RPMI7951 (cell line): ENCODE measurements at places on chromosomes 12 and 14.
A peak's percentile ranks its signal among the peaks of the same experiment; 100 is the strongest.

- DNase-seq, result no peak
Measured at GRCh38 chr14:52442166-52442565, 110.1 kb downstream of the TXNDC16 start.

- no peak for DNase-seq
Measured at GRCh38 chr12:64800640-64801039, 23.8 kb upstream of the TBC1D30 start.

- no peak for DNase-seq
Measured at GRCh38 chr12:99436584-99436983, 211.0 kb upstream of the GARIN6 start.

GRCh38 chr12:20601668-20602280, 93.4 kb upstream of the SLCO1C1 start:
- no peak for DNase-seq

GRCh38 chr12:7782055-7782454, 7.1 kb upstream of the NANOG start:
- no peak for DNase-seq

GRCh38 chr12:642633-643474, 20.4 kb downstream of the NINJ2 start:
- DNase-seq, result peak; percentile 77

DNA sequence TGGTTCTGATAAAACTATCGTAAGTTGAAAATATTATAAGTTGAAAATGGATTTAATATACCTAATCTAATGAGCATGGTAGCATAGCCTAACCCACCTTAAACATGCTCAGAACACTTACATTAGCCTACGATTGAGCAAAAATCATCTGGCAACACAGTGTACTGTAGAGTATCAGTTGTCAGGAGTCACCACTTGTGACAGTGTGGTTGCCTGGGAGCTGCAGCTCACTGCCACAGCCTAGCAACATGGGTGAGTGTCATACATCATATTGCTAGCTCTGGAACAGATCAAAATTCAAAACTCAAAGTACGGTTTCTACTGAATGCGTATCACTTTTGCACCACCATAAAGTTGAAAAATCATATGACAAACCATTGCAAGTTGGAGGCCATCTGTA, 203.5 kb downstream of the ATXN7L3B start:
- DNase-seq, result no peak

DNA sequence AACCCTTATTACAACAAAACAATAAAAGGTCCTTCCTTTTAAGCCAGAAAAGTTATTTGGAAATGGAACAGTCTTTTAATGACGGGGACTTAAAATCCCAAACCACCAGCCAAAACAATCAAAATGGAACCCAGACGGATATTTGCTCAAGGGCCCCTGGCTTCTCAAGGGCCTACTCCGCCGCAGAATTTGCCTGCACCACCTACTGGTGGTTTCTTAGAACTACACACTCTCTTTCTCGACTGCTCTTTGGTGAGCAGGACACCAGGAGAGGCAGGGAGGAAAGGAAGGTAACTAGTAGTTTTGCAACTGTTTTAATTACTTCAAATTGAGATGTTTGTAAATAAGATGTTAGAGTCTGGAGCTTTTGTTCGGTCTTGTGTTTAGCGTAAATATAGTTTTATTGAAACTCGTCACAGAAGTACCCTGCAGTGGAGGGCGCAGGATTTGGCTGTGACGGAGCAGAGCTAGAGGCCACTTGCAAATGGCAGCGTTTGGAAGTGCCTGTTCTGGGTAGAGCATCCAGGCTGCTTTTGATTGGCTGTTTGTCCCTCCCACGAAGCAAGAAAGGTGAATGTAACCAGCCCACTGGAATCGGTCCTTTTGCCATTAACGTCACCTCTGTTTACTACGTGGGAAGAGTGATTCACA, 238.5 kb downstream of the CACNA1C start:
- DNase-seq, result peak; percentile 48

- no peak for DNase-seq
Measured at GRCh38 chr14:100117633-100118395, 41.6 kb downstream of the DEGS2 start.

GRCh38 chr14:67673451-67673850, 981 bp downstream of the VTI1B start:
- DNase-seq, result no peak

GRCh38 chr14:103690332-103690731, 24.9 kb downstream of the XRCC3 start:
- DNase-seq, result no peak

DNA sequence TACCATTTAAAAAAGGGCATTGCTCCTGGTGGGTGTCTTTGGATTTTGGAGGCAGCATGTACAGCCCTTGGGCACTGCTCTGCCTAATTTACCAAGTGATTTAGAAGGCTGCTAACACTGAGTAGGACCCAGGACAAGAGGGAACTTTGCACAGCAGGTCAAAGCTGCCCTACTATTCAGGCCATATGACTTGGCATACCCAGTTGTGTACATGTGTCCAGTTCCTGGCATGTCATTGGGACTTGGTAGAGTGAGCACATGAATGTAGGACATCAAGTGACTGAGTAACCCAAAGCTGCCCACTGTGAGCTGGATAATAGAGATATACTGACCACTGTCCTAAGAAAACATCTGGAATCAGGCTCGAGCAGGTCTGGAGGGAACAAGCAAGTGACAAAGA, 15.7 kb downstream of the CDKL1 start:
- no peak for DNase-seq

DNA sequence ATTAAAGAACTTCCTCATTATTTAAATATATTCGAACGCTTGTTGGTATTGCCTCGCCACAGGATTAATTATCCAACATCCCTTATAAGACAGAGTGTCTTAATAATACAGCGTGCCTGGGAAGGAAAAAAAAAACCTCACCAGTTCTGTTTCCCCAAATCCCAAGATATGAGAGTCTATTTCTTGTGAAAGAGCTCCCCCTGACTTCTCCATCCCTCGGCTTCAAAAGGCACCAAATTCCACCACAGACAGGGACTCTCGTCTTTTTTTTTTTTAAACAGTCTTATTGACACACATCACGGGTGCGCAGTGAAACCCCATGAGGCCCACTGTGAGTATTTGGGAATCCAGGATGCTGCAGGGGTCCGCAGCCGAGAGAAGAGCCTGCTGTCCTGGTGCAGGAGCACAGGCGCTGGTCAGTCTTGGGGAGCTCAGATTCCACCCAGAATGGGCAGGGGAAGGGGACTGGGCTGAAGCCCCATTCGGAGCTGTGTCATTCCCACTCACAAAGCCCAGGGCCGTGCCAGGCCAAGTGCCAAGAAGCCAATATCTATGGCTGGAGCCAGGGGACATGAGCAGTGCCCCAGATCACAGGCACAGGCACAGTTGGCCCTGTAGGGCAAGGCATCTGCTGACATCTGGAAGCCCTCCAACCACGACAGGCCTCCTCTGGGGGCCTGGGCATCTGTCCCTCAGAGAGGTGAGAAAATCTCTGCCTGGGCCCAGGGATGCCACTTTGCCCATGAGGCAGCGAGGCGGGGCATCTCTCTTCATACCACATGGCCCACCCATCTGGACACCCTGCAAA, 71.9 kb downstream of the BCL11B start:
- no peak for DNase-seq

- DNase-seq, result no peak
Measured at GRCh38 chr14:104597576-104597975, 7.0 kb downstream of the TMEM179 start.

DNA sequence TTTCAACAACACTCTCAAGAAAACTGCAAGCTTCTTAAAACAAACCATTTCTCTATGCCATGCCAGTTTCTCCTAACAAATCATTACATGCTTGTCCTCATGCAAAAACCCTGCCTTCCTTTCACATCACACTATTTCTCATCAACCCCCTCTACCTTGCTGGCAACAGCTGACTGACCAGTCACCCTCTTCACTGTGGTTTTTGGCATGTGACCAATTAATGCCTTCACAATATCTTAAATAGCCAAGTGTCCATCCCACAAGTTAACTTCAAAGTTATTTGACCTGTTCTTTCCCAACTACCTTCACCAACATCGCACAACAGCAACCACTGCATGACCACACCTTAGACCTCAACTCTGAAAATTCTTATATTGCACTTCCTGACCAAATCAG, 159.6 kb downstream of the CEP128 start:
- peak; percentile 19 for DNase-seq

- DNase-seq, result peak; percentile 16
Measured at GRCh38 chr14:63632932-63633514, 8.6 kb downstream of the WDR89 start.

GRCh38 chr12:64621257-64621942, 11.1 kb downstream of the RASSF3 start:
- DNase-seq, result no peak

GRCh38 chr12:70196811-70197281, 46.4 kb upstream of the CNOT2 start:
- DNase-seq, result no peak

DNA sequence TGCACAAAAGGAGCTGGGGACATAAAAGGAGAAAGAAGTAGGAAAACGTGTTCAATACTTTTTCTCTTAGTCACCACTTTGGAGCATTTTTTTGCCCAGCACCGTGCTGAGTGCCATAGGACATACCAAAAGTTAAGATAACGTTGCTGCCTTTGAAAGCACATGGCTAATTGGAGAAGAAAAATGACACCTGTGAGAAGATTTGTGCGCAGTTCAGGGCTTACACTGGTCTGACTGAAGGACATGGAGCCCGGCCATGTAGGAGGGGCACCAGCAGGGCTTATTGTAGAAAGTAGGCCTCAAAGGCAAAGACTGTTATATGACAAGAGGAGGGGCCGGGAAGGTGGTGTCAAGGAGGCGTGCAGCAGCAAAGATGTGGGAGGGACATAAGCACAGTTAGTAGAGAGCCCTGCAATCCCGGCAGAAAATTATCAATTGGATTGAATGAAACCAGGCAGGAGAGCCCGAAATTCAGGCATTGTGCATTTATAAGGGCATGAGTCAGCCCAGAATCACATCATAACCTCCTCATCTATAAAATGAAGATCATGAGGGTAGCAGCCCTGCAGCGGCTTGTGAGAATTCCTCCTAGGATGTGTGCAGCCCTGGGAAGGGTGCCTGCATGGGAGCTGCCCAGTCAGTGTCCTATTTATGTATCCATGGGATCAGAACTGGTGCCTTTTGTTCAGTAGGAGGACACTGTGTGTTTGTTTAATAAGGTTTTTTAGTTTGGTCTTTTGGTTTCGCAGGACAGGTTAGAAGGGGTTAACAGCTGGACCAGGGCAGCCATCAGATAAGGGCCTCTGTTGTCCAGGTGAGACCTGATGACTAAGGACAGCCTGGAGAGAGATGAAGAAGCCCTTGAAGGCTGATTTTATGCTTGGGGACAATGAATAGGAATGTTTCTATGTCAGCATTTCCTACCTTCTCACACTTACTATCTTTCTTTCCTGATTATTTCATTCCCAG, 122.4 kb downstream of the GPR135 start:
- peak; percentile 43 for DNase-seq

- DNase-seq, result no peak
Measured at GRCh38 chr14:99181804-99182520, 90.0 kb downstream of the BCL11B start.

DNA sequence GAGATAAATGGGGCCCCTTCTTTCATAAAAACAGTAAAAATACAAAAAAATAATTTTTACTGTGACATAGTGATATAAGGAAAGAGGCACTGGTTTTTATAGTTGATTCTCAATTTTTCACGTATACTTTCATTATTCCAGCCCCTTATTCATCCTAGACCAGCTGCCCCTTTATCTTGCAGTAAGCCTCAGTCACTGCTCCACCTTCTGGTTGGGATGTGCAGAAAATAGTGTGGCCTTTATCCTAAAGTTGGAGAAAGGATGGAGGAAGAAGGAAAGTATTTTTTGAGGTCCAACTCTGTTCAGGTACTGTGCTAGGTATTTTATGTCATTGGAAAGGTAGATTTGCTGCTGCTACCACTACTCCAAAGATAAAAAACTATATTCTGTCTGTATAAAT, 172.7 kb downstream of the ANO6 start:
- DNase-seq, result peak; percentile 45

DNA sequence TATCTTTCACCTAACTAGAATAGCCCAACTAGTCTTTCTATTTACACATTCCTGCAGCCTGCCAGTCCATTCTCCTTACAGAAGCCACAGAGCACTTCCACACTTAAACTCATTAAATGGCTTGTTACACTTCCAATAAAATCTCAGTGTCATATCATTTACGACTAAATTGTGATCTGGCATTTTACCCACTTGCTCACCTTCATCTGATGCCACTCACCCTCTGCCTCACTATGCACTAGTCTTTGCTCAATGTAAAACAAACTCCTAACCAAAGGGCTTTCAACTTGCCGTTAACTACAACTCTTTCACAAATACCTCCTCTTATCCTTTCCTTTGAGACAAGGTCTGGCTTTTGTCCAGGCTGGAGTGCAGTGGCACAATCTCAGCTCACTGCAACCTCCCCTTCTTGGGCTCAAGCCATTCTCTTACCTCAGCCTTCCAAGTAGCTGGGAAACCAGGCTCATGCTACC, 24.1 kb downstream of the YAF2 start:
- peak; percentile 11 for DNase-seq

DNA sequence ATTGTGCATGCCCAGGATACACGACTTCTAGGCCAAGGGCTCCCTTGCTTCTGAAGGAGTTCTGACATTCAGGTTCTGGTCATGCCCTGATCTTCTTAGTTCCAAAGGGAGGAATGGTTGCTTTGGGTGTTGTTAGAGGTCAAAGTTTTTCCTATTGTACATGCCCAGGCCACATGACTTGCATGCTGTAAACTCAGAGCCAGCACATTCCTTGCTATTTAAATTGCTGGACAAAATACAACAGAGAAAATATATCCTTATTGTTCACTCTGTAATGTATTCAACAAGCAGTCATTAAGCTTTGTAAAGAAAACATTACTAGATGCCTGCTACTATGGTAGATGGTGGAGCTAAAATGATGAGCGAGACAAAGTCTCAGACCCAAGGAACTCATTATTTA, 71.2 kb upstream of the COCH start:
- no peak for DNase-seq

DNA sequence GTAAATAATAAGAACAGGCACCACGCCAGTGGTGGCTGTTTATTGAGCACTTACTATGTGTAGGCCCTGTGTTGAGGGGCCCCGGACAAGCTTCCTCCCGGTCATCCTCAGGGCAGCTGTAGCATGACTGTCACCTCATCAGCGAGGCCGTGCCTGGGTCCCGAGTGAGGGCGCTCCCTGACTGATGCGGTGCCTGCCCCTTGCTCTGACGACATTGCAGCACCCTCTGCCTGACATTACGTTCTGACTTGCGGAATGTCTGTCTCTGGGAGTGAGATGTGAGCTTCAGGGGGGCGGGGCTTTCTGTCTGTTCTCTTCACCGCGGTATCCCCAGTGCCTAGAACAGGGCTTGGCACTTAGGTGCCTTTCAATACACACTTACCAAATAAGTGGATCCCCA, 167.6 kb downstream of the RBM19 start:
- no peak for DNase-seq

DNA sequence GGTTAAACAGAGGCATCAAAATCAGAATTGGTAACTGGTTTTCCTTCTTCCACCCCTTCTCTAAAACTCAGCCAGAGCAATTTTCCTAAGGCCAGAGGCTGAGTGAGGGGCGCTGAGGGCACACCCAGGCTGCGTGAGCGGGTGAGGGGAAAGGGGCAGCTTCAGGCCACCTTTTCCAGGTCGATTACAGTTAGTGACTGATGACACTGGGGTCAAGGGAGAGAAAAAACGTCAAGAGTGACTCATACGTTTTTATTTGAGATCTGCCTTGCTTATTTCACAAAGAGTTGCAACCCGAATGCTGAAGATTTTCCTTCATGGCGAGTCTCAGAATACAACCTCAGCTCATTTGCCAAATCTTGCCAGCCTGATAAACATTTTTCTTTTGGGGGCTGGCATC, 46.7 kb upstream of the EVL start:
- no peak for DNase-seq

- DNase-seq, result no peak
Measured at GRCh38 chr12:101854747-101855146, 22.6 kb upstream of the DRAM1 start.
